Suprapubic skin (tissue), 4 donors: ENCODE measurements at places on chromosomes 13 and 19. TPM values are rescaled to one million over a fixed set of nuclear protein-coding genes. Genes with fewer than 3 reads are reported as not detected.

DNA sequence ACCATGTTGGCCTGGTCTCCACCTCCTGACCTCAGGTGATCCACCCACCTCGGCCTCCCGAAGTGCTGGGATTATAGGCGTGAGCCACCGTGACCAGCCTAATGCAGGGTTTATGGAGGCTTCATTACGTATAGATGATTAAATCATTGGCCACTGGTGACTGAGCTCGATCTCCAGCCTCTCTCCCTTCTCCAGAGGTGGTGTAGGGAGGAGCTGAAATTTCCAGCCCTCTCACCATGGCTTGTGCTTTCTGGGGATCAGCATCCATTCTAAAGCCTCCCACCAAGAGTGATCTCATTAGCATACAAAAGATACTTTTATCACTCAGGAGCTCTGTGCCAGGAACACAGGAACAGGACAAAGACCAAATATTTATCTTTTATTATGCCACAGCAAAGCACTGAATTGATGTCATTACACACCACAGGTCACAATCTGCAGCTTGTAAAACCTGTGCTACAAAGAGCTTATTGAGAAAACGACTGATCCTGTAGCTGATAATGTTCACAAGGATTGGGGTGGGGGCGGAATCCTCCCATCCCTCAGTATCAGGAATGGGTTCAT lies 32.4 kb downstream of the RHPN2 start:
- no peak for DNase-seq
- no peaks in the 10 kb centered on the region for H3K27me3 ChIP-seq
- no peaks in the 10 kb centered on the region for H3K36me3 ChIP-seq
- no peak overlapping the region for H3K27ac ChIP-seq
- H3K4me1 ChIP-seq = no peaks in the 10 kb centered on the region

DNA sequence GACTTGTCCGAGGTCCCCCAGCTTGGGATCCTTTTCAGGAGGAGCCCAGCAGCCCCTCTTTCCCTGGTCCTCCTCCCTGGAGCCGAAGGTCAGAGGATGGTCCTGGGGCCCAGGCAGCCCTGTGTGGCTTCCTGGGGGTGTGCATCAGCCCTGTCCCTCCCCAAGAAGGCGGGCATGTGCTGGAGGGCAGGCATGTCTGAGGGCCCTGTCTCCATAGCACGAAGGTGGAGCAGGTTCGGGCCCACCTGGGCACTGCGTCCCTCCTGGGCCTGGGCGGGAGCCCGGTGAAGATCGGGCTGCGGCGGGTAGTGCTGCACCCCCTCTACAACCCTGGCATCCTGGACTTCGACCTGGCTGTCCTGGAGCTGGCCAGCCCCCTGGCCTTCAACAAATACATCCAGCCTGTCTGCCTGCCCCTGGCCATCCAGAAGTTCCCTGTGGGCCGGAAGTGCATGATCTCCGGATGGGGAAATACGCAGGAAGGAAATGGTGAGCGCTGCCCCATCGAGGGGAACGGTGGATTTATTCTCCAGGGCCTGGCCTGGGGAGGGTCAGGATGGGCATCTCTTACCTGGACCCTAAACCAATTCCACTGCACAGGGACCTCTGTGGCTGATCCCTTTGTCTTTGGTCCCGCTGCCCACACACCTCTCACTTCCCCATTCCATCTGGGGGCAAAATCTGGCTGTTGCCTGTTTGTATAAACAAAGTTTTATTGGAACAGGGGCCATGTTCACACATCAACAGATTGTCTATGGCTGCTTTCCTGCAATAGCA lies 10.9 kb downstream of the TIMM13 start:
- H3K36me3 ChIP-seq = peaks cover 15% of the 10 kb centered on the region
- H3K4me1 ChIP-seq = no peaks in the 10 kb centered on the region
- DNase-seq = no peak
- no peak overlapping the region for H3K27ac ChIP-seq
- H3K4me3 ChIP-seq = no peak overlapping the region

- H3K36me3 ChIP-seq = no peaks in the 10 kb centered on the region
- no peak for DNase-seq
- no peaks in the 10 kb centered on the region for H3K27me3 ChIP-seq
- H3K4me3 ChIP-seq = no peak overlapping the region
- H3K27ac ChIP-seq = no peak overlapping the region
- peaks cover 20% of the 10 kb centered on the region for H3K4me1 ChIP-seq
Measured at GRCh38 chr13:31891472-31891871, 140.1 kb upstream of the FRY start.

The UBE2L5 gene
- total RNA-seq = not detected

The RXFP2 gene
- total RNA-seq = not detected
